ENCODE measurements at places on chromosomes 1 and 21. TPM values are rescaled to one million over a fixed set of nuclear protein-coding genes. Genes with fewer than 3 reads are reported as not detected.
A peak's percentile ranks its signal among the peaks of the same experiment; 100 is the strongest.

DNA sequence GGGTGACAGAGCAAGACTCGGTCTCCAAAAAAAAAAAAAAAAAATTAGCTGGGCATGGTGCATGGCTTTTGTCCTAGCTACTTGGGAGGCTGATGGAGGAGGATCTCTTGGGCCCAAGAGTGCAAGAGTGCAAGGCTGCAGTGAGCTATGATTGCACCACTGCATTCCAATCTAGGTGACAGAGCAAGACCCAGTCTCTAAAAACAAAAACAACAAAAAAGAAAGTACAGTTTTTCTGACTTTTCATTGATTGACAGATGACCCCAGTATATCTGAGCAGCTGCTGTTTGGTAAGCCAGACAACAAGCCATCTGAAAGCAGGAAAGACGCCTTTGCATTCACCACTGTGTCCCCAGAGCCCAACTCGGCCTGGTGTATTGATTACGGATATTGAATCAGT is 10.9 kb upstream of the DPT start:
- no peak for DNase-seq

GRCh38 chr1:208089761-208090370 is 154.3 kb downstream of the PLXNA2 start:
- DNase-seq: no peak

GRCh38 chr1:92804721-92805201 is 19.9 kb upstream of the EVI5 start:
- peak; percentile 23 for DNase-seq

GRCh38 chr1:10905841-10906655 is 106.4 kb upstream of the TARDBP start:
- no peak for DNase-seq

GRCh38 chr1:117271959-117272358 is 61.2 kb upstream of the VTCN1 start:
- DNase-seq: no peak

GRCh38 chr1:56625819-56626440 is 19.2 kb upstream of the PRKAA2 start:
- DNase-seq: no peak

GRCh38 chr1:174858301-174858700 is 141.4 kb upstream of the CACYBP start:
- no peak for DNase-seq

DNA sequence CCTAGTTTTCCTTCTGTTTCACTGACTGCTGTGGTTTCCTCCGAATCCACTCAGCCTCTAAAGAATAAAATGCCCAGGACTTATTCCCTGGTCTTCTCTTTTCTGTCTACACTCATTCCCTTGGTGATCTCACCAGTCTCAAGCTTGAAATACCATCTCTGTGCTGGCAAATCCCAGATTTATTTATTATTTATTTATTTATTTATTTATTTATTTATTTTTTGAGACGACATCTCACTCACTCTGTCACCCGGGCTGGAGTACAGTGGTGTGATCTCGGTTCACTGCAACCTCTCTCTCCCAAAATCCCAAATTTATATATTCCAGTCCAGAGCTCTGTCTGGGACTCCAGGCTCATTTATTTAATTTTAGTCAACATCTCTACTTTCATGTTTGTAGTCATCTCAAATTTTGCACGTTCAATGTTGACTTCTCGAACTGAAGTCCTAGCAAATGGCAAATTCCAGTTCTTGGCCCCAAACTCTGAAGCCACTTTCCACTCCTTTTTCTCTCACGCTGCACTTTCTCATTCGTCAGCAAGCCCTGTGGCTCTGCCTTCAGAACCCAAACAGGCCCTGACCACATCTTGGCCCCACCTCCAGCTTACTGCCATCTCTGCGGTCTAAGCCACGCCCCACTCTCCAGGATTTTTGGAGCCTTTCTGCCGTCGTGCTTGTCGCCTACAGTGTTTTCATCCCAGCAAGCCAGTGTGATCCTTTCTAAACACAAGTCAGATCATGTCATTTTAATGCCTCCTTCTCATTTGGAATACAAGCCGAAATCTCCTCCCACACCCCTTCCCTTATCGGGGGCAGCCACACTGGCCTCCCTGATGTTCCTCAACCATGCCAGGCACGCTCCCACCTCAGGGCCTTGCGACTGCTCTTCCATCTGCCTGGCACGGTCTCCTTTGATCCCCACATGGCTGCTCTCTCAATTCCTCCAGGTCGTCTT is 14.2 kb upstream of the TENT5B start:
- peak; percentile 88 for DNase-seq

GRCh38 chr1:20538227-20538626 is 14.1 kb upstream of the FAM43B start:
- no peak for DNase-seq

- no peak for DNase-seq
Measured at GRCh38 chr1:90313778-90314177, 318.9 kb downstream of the ZNF326 start.

DNA sequence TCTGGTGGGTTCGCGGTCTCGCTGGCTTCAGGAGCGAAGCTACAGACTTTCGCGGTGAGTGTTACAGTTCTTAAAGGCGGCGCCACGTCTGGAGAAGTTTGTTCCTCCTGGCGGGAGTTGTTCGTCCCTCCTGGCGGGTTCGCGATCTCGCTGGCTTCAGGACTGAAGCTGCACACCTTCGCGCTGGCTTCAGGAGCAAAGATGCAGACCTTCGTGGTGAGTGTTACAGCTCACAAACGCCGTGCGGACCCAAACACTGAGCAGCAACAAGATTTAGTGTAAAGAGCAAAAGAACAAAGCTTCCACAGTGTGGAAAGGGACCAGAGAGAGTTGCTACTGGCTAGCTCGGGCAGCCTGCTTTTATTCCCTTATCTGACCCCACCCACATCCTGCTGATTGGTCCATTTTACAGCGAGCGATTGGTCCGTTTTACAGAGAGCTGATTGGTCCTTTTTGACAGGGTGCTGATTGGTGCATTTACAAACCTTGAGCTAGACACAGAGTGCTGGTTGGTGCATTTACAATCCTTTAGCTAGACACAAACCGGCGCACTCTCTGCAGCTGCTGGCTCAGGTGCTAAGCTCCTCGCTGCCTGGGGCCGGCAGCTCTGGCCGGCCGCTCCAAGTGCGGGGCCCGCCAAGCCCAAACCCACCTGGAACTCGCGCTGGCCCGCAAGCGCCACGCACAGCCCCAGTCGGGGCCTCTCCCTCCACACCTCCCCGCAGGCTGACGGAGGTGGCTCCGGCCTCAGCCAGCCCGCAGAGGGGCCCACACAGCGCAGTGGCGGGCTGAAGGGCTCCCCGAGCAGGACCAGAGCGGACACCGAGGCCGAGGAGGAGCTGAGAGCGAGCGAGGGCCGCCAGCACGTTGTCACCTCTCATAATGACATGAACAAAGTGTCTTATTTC is 172.8 kb upstream of the KCTD3 start:
- DNase-seq: no peak

GRCh38 chr1:240598216-240599001 is 13.5 kb downstream of the GREM2 start:
- no peak for DNase-seq

GRCh38 chr21:38993561-38993960 is 187.8 kb downstream of the ETS2 start:
- no peak for DNase-seq

DNA sequence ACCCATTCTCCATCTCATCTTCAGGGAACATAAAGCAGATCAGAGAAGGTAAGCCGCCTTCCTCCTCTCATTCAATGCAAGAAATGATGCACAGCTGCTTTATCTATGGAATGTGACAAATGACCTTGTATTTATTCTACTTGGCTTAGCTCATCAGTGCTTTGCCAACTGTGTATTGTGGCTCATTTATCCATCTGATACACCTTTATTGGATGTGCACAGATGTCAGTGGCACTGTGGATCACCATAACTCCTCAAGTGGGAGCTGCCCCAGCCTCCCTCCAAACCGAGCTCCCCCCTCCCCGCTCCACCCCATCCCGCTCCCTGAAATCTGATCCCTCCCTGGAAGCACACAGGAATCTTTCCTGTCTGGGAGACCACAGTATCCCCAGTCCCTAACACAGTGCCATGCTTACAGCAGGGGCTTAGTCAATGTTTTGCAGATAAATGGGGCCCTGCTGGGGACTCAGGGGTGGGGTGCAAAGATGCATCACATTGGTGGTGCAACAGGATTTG is 156.0 kb upstream of the RAB4A start:
- DNase-seq: peak; percentile 31

DNA sequence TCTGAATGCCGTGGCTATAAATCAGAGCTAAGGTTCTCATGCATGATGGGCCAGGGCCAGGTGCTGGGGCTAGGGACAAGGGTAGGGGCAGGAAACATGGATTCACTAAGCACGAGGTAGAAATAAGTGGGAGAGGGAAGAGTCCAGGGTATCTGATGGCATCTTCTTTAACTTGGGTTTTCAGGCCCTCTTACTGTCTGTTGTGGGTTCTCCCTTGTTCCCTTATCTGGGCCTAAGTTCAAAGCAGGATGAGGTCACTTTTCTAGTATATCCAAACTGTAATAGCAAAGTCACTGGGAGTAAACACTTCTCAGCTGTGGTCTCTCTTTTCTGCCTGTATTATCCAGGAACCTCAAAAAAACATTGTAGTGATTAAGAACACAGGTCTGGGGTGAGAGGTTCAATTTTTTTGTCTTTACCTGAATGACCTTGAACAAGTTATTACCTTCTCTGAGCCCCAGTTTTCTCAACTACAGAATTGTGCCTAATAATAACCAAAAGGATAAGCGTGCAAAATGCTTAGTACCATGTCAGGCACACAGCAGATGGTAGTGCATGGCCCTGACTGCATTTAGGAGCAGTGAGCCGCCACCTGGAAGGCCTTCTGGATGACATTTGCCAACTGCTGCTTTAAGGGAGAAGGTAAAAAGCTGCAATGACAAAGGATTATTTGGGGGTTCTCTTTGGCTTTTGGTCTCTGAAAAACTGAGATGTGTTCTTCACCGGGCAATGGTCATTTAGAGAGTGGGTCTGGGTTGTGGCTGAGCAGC is 53.6 kb upstream of the A3GALT2 start:
- no peak for DNase-seq

GJB4 gene
- not detected for total RNA-seq

HSF2BP gene
- 1.1 TPM for total RNA-seq

TARBP1 gene
- total RNA-seq: 99.0 TPM

CHIT1 gene
- total RNA-seq: 0.03 TPM

TNFRSF1B gene
- 0.22 TPM for total RNA-seq

UQCRHL gene
- 4.8 TPM for total RNA-seq

MAP1LC3C gene
- 0.19 TPM for total RNA-seq
